ENCODE measurements at places on chromosomes 2 and 18.

GRCh38 chr18:63111671-63112402 is 207.7 kb downstream of the BCL2 start:
- no peak for ATAC-seq

- ATAC-seq = peak; percentile 34
Measured at GRCh38 chr2:165793161-165793778, 777 bp downstream of the GALNT3 start.

DNA sequence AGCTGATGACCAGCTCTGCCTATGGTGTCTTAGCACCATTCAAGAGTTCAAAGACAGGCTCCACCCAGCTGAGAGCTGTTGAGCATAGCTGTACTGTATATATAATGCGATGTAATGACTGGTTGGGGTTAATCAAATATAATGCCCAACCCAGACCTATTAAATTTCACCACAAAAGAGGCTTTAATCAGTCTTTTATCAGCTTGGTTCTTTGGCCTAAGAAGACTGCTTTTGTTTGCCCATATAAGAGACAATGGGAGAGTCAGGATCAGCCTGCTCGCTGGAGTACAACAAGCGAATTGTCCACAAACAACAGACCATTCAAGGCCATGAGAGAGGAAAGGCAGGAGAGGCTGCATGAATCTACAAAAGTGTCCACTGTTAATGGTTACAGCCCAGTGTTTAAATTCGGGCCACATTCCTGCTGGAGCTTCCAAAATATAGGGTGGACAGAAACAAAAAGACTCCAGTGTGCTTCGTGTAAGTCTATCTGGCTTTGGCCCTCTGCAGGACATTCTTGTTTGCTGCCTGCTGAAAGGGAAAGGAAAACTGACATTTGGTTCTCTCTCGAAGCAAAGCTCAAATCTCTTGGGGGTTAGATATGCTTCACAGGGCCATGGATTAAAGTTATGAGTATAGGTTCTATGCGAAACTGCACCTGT is 299.0 kb upstream of the FBXO11 start:
- no peak for ATAC-seq

DNA sequence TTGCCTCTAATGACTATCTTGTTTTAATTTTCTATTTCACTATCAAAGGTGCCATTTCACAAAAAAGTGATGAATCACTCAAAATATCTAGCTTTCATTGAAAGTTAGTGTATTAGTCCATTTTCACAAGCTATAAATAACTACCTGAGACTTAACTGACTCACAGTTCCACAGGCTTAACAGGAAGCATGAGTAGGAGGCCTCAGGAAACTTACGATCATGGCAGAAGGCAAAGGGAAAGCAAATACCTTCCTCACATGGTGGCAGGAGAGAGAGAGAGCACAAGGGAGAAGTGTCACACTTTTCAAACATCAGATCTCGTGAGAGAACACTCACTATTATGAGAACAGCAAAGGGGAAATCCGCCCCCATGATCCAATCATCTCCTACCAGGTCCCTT is 1220.4 kb upstream of the ZEB2 start:
- ATAC-seq = peak; percentile 39

GRCh38 chr2:28558918-28559317 is 63.1 kb downstream of the PLB1 start:
- no peak for ATAC-seq

- ATAC-seq = no peak
Measured at GRCh38 chr2:36823862-36824261, 127.4 kb downstream of the VIT start.

DNA sequence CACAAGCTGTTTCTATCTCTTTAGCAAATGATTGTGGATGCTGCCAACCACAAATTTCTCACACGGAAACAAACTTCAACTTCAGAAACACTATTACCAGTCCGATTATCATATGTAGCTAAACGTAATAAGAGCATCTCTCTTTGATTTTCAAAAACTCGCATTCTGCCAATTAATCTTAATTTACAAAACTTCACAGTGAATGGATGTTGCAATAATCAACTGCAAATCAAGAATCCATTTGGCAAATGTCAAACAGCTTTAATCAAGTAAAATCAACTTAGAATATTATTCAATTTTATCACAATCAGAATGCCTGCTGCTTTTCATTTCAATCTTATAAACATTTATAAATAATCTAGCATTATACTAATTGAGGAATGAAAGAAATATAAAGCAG is 54.2 kb downstream of the DTNB start:
- ATAC-seq = no peak
